Astrocyte (in vitro differentiated cells and primary cell): ENCODE measurements at places on chromosomes 6 and 20.

- H3K27ac ChIP-seq: no peak overlapping the region
- H3K4me1 ChIP-seq: peaks cover under 1% of the 10 kb centered on the region
- no peak for DNase-seq
- peaks cover under 1% of the 10 kb centered on the region for H3K27me3 ChIP-seq
- no peaks in the 10 kb centered on the region for H3K36me3 ChIP-seq
Observed at GRCh38 chr20:43969501-43970182, 55.0 kb downstream of the TOX2 start.

GRCh38 chr6:140487586-140487985, 1113.1 kb upstream of the CITED2 start:
- no peak overlapping the region for H3K27ac ChIP-seq
- H3K4me1 ChIP-seq: peaks cover 23% of the 10 kb centered on the region
- no peaks in the 10 kb centered on the region for H3K36me3 ChIP-seq
- no peaks in the 10 kb centered on the region for H3K27me3 ChIP-seq
- no peak for DNase-seq
- H3K4me3 ChIP-seq: no peak overlapping the region

DNA sequence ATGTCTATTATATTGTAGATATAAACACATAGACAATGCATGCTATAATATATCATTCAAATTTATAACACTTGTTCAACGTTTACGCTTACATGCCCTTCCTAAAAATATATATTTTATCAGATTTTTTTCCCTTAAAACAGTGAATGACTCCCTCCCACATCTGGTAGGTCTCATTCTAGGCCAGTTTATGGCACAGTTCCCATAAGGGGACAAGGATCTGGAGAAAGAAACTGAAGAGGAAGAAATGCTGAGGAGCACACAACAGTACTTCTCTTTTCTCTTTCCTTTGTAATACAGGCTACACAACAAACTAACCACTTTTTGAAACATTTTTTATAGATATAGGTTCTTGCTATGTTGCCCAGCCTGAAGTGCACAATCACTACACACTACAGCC, 48.6 kb upstream of the RCAN2 start:
- no peaks in the 10 kb centered on the region for H3K27me3 ChIP-seq
- no peaks in the 10 kb centered on the region for H3K36me3 ChIP-seq
- no peak overlapping the region for H3K4me3 ChIP-seq
- H3K27ac ChIP-seq: no peak overlapping the region

- DNase-seq: no peak
- H3K27ac ChIP-seq: no peak overlapping the region
- H3K27me3 ChIP-seq: no peaks in the 10 kb centered on the region
- H3K4me3 ChIP-seq: no peak overlapping the region
- H3K4me1 ChIP-seq: no peaks in the 10 kb centered on the region
- no peaks in the 10 kb centered on the region for H3K36me3 ChIP-seq
Observed at GRCh38 chr20:14219801-14220461, 117.5 kb downstream of the FLRT3 start.

- H3K4me1 ChIP-seq: peaks cover 4% of the 10 kb centered on the region
- DNase-seq: peak; percentile 50
- no peak overlapping the region for H3K4me3 ChIP-seq
- no peaks in the 10 kb centered on the region for H3K36me3 ChIP-seq
Observed at GRCh38 chr6:80133020-80133419, 26.5 kb downstream of the BCKDHB start.

DNA sequence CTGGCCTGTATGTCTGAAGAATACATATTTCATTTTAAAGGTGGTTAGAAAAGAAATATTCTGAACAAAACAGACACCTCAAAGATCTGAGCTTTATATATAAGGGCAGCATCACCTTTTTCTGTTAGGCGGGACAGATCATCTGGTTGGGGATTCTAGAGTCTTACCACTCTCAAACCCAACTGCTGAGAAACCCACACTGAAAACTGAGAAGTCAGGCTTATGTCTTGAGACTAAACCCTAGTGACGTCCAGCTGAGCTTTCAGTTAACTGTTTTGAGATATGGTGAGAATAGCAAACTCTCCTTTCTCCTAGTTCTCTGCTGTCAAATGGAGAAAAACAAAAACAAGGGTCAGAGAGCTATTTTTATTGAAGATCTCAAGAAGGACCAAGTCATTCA, 63.7 kb upstream of the CCN6 start:
- H3K4me1 ChIP-seq: peaks cover 12% of the 10 kb centered on the region
- no peaks in the 10 kb centered on the region for H3K36me3 ChIP-seq
- H3K27me3 ChIP-seq: no peaks in the 10 kb centered on the region
- H3K27ac ChIP-seq: no peak overlapping the region

GRCh38 chr6:158043008-158043407, 61.3 kb downstream of the SYNJ2 start:
- peaks cover 78% of the 10 kb centered on the region for H3K4me1 ChIP-seq
- H3K27ac ChIP-seq: peak overlapping the region; percentile 99
- no peak overlapping the region for H3K4me3 ChIP-seq
- H3K27me3 ChIP-seq: no peaks in the 10 kb centered on the region

DNA sequence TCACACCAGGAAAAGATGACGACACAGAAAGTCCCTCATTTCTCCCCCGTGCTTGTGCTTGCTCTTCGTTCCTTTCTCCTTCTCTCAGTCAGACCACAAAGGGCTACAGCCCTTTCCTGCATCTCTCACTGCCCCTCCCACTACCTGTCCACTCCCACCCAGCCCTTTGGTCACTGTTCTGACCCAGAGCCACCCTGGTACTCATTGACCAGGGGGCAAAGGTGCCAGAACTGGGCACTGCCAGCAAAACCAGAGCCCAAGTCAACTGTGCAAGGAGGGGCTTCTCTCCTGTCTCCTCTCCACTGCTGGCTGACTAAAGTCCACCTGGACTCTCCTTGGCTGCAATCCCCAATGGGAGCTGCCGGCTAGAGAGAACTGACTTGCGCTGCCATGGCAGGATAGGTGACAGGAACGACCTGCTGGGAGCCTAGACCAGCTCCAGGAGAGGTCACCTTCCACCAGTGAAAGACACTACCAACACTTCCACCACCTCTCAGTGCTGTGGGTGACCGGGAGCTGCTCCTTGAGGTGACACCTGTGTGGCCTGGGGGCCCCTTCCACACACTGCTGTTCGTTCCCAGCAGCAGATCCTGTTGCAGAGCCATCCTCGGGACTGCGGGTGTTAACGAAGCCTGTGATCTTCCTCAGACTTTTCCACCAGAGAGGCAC, 32.8 kb downstream of the KCNK17 start:
- peaks cover 3% of the 10 kb centered on the region for H3K27me3 ChIP-seq
- no peak for DNase-seq
- H3K4me1 ChIP-seq: no peaks in the 10 kb centered on the region
- H3K36me3 ChIP-seq: no peaks in the 10 kb centered on the region

GRCh38 chr20:57505979-57506378, 19.0 kb downstream of the CTCFL start:
- no peak overlapping the region for H3K27ac ChIP-seq
- DNase-seq: no peak
- no peak overlapping the region for H3K4me3 ChIP-seq
- peaks cover 12% of the 10 kb centered on the region for H3K27me3 ChIP-seq

DNA sequence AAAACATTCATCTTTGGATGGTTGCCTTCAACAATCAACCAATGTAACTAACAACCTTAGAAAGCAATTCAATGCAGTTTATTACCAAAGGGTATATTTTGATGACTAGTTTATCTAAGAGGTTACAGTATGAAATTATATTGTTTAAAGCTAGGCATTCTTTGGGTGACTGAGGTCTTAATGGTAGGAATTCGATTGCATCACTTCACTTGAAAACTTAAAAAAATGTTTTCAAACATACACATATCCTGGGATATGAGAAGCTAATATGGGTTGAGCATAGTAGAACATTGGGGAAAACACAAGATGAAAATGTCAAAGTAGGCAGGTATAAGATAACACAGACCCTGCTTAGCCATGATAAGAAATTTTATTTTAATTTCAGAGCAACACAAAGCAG, 144.6 kb upstream of the BMP5 start:
- H3K27ac ChIP-seq: no peak overlapping the region
- DNase-seq: no peak
- H3K4me1 ChIP-seq: no peaks in the 10 kb centered on the region
- no peak overlapping the region for H3K4me3 ChIP-seq
- no peaks in the 10 kb centered on the region for H3K27me3 ChIP-seq

DNA sequence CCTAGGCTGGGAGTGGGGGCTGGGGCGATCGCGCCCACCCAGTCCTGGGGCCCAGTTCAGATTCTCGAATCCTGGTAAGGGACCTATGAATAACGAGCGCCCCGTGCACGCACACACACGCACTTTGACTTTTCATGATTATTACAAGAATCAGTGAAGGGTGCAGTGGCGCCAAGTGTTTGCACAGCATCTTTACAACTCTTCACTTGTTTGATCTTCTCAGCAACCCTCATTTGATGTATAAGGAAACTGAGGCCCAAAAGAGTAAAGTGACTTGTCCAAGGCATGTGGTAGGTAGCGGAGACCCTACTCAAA, 863 bp upstream of the LRFN2 start:
- H3K27me3 ChIP-seq: peaks cover 29% of the 10 kb centered on the region
- peaks cover 3% of the 10 kb centered on the region for H3K4me1 ChIP-seq
- H3K4me3 ChIP-seq: no peak overlapping the region
- DNase-seq: no peak

GRCh38 chr20:1294497-1294896, 28.4 kb downstream of the SNPH start:
- H3K27ac ChIP-seq: no peak overlapping the region
- no peaks in the 10 kb centered on the region for H3K36me3 ChIP-seq
- no peak overlapping the region for H3K4me3 ChIP-seq

DNA sequence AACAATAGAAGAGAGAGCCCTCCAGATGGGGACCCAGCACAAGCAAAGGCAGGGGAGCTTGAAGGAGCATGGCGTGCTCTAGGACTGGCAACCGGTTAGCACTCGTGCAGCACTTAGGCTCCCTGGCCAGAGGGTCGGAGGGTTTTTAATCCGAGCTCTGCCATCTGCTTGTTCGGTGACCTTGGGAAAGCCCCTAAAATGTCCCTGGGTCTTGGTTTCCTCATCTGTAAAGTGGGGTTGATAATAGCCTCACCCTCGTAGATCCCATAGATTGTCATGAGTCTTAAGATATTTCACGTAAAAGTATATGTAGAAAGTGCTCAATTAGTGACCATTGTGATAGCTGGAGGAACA, 16.6 kb upstream of the HCK start:
- peaks cover 59% of the 10 kb centered on the region for H3K27me3 ChIP-seq
- no peaks in the 10 kb centered on the region for H3K36me3 ChIP-seq
- H3K4me3 ChIP-seq: no peak overlapping the region

GRCh38 chr6:170448751-170449630, 104.1 kb downstream of the PSMB1 start:
- no peaks in the 10 kb centered on the region for H3K27me3 ChIP-seq
- H3K27ac ChIP-seq: no peak overlapping the region
- H3K4me3 ChIP-seq: no peak overlapping the region
- H3K4me1 ChIP-seq: peaks cover 5% of the 10 kb centered on the region

- peak overlapping the region; percentile 46 for H3K27ac ChIP-seq
- peaks cover 3% of the 10 kb centered on the region for H3K36me3 ChIP-seq
- DNase-seq: no peak
- H3K27me3 ChIP-seq: no peaks in the 10 kb centered on the region
Observed at GRCh38 chr6:130020073-130020906, 1.9 kb downstream of the L3MBTL3 start.

DNA sequence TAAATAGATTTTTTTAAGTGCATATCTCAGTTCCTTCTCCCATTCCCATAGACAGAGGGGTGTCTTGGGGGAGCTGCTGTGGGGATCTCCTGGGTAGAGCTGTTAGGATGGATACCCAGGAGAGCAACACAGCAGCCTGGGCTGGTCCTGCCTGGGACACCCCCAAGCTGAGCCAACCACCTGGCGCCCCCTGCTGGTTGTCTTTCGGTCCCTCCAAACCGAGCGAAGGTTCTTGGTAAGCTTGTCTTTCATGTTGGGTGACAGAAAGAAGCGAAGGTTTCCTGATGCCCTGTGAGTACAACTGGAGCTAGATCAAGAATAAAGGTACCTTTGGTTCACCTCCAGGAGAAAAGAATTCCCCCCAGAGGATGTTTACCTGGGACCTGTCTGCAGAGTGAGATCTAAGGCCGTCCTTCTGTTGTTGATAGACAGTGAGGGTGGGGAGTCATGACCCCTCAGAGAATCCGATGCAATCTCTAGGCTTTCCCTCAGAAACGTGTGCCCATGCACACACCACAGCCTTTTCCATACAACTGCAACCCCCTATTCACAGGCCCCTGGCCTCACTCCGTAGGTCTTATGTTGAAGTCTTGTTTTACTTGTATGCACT, 50.8 kb downstream of the SNX9 start:
- H3K4me3 ChIP-seq: no peak overlapping the region
- peak; percentile 26 for DNase-seq
- H3K4me1 ChIP-seq: no peaks in the 10 kb centered on the region
- H3K27me3 ChIP-seq: no peaks in the 10 kb centered on the region

DNA sequence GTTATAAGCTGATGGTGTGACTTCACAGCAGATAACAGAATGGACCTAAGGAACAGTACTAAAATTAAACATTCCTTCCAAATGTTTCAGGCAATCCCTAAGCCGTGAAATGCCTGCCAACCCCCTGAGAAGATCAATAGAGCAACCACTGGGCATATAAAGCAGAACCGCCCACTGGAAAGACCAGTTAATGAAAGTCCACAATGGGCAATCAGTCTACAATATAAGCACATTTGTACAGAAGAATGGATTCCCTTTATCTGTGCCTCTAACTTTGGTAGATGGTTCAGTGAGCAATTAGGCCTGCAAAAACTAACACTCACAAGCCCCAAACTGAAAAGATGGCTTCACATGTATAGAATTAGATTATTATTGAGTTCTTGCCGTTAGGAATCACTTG, 286.6 kb downstream of the UBE3D start:
- DNase-seq: no peak
- peaks cover 2% of the 10 kb centered on the region for H3K27me3 ChIP-seq
- no peak overlapping the region for H3K4me3 ChIP-seq
- H3K4me1 ChIP-seq: no peaks in the 10 kb centered on the region

GRCh38 chr6:144675231-144675861, 390.2 kb downstream of the UTRN start:
- no peak overlapping the region for H3K27ac ChIP-seq
- H3K4me1 ChIP-seq: peaks cover 6% of the 10 kb centered on the region
- H3K27me3 ChIP-seq: no peaks in the 10 kb centered on the region
- no peak overlapping the region for H3K4me3 ChIP-seq
- DNase-seq: peak; percentile 81

DNA sequence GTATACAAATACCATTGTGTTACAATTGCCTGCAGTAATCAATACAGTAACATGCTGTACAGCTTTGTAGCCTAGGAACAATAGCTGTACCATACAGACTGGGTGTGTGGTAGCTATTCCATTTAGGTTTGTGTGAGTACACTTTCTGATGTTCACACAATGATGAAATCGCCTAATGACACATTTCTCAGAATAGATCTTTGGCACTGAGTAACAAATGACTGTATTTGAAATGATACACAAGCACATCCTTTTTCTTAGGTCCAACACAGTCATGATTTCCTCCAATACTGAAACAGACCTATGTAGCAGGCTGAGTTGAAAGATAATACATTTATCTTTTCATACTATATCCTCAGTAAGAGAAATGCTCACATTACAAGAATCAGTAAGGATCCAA, 13.9 kb downstream of the KHDRBS2 start:
- DNase-seq: no peak
- no peak overlapping the region for H3K27ac ChIP-seq
- H3K4me1 ChIP-seq: no peaks in the 10 kb centered on the region
- H3K27me3 ChIP-seq: no peaks in the 10 kb centered on the region
- no peak overlapping the region for H3K4me3 ChIP-seq

- no peak overlapping the region for H3K4me3 ChIP-seq
- no peak for DNase-seq
- peaks cover 26% of the 10 kb centered on the region for H3K27me3 ChIP-seq
- no peaks in the 10 kb centered on the region for H3K36me3 ChIP-seq
Observed at GRCh38 chr6:16196984-16197546, 41.3 kb upstream of the GMPR start.

GRCh38 chr20:49337357-49337756, 59.5 kb upstream of the ZNFX1 start:
- peaks cover 8% of the 10 kb centered on the region for H3K27me3 ChIP-seq
- no peak overlapping the region for H3K4me3 ChIP-seq
- H3K27ac ChIP-seq: no peak overlapping the region
- no peaks in the 10 kb centered on the region for H3K36me3 ChIP-seq
